GM19239 (cell line): ENCODE measurements at places on chromosomes 12 and 14.

- no peak for DNase-seq
Measured at GRCh38 chr12:8773461-8773860, 49.0 kb upstream of the A2ML1 start.

DNA sequence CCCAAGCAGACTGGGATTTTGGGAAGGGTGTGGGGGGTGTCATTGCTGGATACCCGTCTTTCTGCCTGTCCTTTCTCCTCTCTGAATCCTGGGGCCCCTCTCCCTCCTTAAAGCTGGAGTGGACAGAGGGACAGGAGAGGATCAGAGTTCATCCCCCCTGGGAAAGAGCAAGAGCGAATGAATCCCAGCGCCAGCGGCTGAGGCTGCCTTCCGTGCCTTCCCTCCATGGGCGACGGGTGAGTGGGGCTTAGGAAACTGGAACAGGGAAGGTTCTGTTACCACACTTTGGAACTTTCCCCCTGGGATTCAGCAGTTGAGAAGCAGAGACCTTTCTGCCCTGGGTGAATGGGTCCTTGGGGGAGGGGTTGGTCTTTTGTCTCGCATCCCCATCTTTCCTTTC is 16.2 kb upstream of the RIN3 start:
- DNase-seq: no peak

DNA sequence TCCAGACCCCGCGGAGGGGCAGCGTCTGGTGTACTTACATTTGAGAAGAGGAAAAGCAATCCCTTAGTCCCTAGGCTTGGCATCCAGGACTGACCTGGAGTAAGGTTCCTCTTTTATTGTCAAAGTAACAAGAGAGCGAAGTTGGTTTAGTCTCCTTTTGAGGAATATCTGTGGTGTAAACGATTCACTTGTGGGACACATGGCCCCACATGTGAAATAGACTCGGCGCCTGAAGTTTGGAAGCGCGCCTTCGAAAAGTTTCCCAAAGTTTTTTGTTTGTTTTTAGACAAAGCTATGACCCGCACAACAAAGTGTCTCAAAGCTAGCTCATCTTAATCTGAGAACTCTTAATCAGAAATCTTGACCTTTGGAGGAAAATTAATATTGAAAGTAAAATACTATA is 744 bp downstream of the STYX start:
- no peak for DNase-seq

- DNase-seq: no peak
Measured at GRCh38 chr12:89343127-89343526, 9.2 kb downstream of the DUSP6 start.

DNA sequence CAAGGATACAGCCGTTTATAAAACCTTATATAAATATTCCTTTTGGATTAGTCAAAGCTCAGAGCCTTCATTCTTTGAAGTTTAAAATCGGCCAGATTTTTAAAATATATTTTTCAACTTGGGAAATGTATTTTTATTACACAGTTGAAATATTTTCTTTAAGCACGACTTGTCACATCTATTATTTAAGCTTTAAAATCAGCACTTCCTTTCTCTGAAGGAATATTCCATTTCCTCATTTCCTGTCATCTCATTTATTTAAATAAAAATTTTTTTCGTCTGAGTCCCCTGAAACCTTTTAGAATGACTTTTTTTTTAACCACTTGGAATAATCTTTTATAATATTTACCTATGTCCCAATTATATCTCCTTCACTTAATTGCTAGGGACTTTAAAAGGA is 107.5 kb upstream of the PDE3A start:
- DNase-seq: no peak

DNA sequence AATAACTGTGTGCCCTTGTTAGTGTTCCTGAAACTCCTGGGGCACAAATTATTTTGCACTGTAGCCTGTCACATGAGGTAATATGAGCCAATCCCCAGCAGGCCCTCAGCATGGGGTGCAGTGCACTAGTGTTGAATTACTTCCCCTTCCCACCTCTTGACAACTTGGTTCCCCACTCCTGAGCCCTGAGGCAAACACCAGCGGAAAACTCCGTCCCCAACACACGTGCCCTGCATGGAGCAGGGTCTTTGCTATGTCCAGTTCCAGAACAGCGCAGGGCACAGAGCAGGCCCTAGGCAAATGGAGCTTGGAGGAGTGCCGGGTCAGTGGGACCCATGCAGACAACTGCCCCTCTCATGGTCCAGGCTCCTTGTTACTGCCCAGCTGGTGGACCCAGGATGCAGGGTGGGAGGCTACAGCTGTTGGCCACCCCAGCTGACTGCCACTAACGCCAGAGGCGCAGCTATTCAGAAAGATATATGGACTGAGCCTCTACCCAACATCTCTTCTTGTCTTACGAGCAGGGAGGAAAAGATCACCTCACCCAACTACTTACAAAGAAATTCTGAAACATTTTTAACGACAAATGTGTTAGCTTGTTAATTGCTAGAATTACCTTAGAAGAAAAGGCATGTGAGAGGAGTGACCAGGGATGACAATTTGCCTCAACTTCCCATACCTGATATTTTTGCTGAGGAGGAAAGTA is 71.6 kb downstream of the NT5DC3 start:
- DNase-seq: no peak

GRCh38 chr12:52418576-52419110 is 12.5 kb upstream of the KRT82 start:
- no peak for DNase-seq

GRCh38 chr12:114626-115211 is 48.2 kb downstream of the IQSEC3 start:
- DNase-seq: no peak

GRCh38 chr12:93181409-93181965 is 196.2 kb upstream of the NUDT4 start:
- DNase-seq: no peak

DNA sequence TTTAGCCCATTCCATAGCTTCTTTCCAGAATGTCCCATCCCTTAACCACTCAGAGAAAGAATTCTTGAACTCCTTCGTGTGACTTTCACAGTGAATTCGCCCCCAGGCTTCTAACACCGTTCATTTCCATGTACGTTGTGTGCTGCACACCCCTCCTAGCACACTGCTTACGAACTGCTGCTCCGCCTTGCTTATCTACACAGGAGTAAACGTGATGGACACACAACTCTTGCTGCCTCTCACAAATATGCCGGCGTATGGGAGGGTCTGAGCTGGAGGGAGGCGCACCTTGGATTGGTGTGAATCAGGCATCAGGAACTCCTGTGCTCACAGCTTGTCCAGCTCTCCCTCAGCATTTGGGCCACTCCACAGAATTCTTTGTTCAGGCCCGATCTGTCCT is 3.9 kb upstream of the ADGRD1 start:
- DNase-seq: no peak

- DNase-seq: no peak
Measured at GRCh38 chr12:110023059-110023980, 24.1 kb downstream of the ANKRD13A start.

DNA sequence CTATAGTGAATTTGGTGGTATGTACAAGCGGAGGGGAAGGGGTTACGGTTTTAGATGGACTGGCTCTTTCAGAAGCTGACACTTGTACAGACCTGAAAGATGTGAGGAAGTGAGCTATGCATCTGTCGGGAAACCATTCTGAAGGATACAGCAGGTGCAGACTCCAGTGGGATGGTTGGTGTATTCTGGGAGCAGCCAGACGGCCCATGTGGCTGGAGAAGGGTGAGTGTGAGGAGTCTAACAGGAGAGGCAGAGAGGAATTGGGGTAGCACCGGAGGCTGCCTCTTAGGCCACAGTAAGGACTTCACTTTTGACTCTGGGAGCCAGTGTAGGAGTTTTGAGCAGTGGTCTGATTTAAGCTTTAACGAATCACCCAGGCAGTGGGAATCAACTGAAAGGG is 90.7 kb downstream of the APAF1 start:
- no peak for DNase-seq

DNA sequence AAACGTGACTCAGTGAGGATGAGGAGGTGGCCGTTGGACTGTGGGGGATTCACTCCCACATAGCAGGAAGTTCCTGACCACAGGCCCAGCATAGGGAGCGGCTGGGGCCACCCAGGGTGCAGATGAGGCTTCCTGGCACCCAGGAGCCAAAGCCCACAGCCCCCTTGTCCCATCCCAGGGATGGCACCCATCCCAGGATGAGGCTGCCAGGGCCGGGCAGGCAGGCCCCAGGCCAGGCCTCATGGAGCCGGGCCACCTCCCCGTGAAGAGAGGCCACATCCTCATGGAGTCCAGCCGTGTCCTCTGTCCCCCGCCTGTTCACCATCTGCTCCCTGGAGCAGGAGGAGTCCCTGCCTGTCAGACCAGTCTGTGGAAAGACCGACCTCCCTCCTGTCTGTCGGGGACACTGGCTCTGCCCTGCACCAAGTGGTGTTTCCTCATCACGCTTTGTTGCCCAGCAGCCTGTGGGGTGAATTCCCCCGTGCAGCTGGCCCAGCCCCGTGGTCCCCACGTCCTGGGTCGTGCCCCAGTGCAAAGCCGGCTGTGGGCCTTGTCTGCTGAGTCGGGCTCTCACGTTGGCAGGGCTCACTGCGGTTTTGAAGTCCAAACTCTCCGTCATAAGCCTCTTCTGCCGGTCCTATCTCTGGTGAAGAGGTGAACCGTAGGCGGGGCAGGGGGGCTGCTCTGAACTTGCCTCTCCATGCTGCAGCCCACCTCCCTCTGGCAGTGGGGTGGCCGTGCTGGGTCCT is 24.5 kb downstream of the MMP17 start:
- DNase-seq: no peak

DNA sequence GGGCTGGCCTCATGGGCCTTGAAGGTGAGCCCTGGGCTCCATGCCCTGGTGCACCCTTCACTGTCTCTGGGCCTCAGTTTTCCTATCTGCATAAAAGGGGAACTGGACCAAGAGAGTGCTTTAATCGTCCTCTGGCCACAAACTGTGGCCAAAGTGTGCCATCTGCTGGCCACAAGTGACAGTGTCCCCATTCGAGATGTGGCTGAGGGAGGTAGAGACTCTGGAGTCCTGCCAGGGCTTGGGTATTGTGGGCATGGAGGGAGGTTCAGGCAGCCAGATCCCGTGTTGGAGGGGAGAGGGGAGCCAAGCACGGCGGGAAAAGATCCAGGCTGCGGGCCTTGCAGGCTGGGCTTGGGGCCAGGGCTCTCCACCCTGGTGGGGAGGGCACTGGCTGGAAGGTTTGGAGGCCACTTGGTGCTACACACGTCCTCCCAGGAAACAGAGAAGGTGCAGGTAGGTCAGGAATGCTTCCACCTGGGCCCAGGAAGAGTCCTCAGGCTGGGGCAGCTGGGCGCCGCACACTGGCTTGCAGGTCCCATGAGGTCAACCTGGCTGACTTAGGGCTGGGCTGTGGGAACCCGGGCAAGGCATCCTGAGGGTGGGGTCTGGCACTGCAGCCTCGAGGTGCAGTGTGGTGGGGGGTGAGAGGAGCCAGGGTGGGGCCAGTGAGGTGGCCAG is 7.3 kb upstream of the KIF26A start:
- DNase-seq: no peak

- no peak for DNase-seq
Measured at GRCh38 chr12:74539765-74540526, 2.3 kb downstream of the ATXN7L3B start.

- DNase-seq: no peak
Measured at GRCh38 chr12:33654313-33654712, 214.7 kb upstream of the SYT10 start.

GRCh38 chr12:71935594-71935993 is 3.1 kb upstream of the TPH2 start:
- no peak for DNase-seq

DNA sequence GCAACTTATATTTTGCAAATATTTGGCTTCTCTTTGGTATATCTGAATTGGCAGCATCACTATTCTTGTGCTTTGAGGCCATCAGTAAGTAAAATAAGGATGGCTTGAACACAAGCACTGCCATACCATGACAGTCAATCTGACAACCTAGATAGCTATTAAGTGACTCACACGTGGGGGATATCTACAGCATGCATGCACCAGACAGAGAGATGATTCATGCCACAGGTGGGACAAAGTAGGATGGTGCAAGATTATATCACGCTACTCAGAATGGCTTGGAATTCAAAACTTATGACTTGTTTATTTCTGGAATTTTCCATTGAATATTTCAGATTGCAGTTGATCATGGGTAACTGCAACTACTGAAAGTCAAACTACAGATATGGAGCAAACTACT is 675.6 kb upstream of the MDGA2 start:
- no peak for DNase-seq

DNA sequence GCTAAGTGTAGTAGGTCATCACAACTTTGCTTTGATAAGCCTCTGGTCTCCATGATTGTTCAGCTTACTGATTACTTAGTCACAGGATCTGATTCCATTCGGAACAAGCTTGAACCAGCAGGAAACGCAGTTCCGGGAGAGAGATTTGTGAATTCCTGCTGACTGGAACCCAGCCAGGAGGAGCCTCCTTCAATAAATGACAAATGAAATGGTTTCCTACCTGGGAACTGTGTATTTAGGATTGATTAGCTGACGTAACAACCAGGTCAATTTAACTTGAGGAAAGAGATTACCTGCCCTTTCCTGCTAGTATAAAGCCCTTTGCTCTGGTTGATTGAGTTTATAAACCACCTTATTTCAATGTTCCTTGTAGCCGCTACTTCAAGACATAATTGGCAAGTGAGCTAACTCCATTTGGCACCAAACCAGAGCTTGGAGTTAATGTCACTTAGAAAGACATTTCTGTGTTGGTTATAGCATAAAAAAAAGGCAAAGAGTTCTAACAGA is 35.1 kb upstream of the KCNH3 start:
- DNase-seq: no peak
